ENCODE measurements at places on chromosomes 3 and 15. TPM values are rescaled to one million over a fixed set of nuclear protein-coding genes. Genes with fewer than 3 reads are reported as not detected.

Gene MYO5C
- 74.7 TPM for total RNA-seq

Gene CCR9
- not detected for total RNA-seq

Gene GPR160
- total RNA-seq = 24.4 TPM

Gene AGBL1
- 12.0 TPM for total RNA-seq

Gene ZIC1
- not detected for total RNA-seq

Gene STAC
- total RNA-seq = 51.4 TPM

Gene SPINT1
- total RNA-seq = 76.5 TPM
